T-helper 1 cell (primary cell): ENCODE measurements at places on chromosomes 7 and 10.

GRCh38 chr7:83849131-83849530 lies 200.2 kb upstream of the SEMA3E start:
- no peak for DNase-seq

DNA sequence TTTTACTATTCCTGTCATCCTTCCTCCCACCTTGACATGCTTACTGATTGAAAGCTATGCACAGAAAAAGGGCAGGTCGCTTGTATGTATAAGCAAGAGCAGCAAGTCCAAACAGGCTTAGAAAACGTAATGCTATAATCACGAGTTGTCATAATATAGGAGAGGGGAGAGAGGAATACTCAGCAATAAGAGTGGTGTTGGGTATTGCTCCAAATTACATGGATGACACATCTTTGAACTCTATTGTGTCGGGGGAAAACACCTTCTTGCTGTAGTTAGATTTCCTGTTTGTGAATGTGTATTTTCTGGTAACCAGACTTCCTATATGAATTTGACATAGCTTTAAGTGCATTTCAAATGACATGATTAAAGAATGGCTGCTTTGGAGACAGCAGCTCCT lies 7.5 kb downstream of the MET start:
- DNase-seq: peak; percentile 48

GRCh38 chr10:10831085-10831484 lies 186.6 kb upstream of the CELF2 start:
- no peak for DNase-seq

DNA sequence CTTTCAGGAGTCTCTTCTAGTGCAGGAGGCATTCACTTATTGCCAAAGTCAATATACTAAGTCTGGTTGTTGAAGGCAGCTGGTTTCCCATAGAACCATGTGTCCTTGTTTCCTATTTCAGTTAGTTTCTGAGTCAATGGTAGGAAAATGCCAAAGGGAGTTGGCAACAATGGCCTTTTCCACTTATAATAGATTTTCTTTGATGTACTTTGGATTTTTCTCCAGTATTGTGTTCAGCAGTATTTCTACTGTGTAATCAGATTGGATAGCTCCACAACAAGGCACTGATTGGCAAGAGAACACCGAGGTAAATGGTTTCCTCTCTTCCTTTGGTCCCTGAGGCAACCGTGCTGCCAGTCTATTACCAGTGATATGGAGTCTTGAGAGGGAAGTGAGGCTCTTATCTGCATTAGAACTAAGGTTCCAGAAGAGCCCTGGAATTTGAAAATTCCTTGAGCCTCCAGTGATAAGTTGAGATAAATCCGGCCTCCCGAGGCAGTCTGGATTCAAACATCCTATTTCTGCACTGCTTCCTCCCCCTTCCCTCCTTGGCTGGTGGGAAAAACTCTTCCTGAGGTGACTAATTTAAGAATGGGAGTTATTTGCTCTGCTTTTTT lies 7.9 kb upstream of the SEPTIN7 start:
- no peak for DNase-seq

DNA sequence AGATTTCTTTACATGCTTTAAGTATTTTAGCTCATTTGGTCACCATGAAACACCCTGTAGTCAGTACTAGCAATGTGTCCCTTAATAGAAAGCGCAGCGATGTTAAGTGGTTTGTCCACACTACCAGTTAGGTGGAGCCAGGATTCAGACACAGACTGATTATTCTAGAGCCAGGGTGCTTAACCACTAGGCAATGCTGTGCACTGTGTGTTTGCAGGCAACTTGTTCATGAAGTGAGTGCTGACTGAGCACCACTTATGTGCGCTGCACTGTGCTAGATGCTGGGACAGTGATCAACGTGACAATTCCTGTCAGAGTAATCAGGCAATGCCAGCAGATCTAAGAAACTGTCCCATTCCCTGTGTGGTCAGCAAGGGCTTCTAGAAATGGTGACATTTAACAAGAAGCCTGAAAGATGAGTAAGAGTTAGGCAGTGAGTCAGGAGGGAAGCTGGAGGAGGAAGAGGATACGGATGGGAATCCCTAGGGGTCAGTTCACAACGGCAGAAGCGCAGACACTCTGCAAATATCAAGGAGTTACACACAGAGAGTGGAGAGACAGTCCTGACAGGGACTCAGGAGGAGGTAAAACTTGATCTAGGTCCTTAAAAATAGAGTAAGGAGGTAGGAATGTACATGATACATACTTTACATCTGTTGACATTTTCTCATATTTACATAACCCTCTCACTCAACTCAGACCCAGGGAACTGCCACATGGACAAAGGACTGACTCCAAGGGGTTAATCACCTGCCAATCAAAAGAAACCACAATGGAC lies 69.7 kb upstream of the EGR2 start:
- no peak for DNase-seq

DNA sequence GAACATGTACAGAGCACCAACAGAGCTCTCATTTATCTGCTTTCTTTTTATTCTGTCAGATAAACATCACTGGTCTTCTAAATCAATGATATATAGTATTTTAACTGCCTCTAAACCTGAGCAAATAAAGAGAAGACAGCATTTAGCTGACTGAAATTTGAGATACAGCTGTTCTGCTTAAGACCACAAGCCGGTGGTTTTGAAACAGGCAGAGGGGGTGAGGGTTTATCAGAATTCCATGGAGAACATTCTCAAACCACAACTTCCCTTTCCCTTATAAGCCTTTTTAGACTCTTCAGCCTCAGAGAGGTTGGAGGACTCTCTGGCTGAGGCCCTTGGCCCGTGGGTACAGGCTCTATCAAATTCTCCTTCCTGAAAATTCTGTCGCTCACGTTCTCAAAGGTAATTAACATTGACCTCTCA lies 87.4 kb upstream of the RSU1 start:
- no peak for DNase-seq

- DNase-seq: no peak
Observed at GRCh38 chr7:149444287-149444686, 16.6 kb downstream of the ZNF777 start.

DNA sequence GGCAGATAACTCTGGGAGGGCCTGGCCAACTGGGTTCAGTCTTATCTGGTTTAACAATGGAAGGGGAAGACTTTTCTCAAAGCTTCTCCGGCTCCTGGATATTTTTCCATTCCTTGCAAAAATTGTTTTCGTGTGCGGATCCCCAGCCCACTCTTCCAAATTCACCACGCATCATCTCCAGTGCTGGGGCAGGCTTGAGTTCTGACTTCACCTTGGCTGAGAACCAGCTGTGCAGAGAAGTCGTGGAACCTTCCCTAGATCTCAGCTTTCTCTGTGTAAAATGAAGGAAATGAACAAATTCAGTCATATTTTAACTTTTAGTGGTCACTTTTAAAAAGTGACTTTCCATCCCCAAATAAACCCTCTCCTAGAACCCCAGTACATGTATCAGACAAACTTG lies 297.0 kb downstream of the TCF7L2 start:
- no peak for DNase-seq

- no peak for DNase-seq
Observed at GRCh38 chr7:122676466-122676865, 22.5 kb downstream of the RNF133 start.

DNA sequence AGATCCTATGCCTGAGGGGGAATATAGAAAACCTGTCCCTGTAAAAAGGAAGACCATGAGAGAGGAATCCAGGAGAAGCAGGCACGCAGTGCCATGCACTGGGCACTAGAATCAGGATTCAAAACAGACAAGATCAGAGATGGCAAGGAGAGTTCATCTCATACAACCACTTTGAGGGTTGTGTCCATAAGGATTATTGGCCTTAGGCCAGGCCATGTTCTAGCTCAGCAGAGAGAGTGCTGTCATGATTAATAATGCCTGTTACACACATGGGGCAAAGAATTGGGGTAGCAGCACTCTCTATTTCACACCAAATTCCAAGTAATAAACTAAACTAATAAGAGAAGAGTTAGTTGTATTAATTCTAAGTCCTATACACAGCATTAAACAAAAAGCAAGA lies 29.1 kb downstream of the EZH2 start:
- no peak for DNase-seq

GRCh38 chr7:155965010-155965409 lies 152.7 kb upstream of the SHH start:
- no peak for DNase-seq
